ENCODE measurements at places on chromosomes 7 and 10. TPM values are rescaled to one million over a fixed set of nuclear protein-coding genes. Genes with fewer than 3 reads are reported as not detected.

LMOD2 gene
- total RNA-seq: not detected

H2AZ2 gene
- total RNA-seq: 254 TPM

TDRD1 gene
- total RNA-seq: not detected

CRYGN gene
- total RNA-seq: not detected

FFAR4 gene
- 0.06 TPM for total RNA-seq

TRPV6 gene
- not detected for total RNA-seq

POP7 gene
- 87.5 TPM for total RNA-seq

CYP26A1 gene
- 2.7 TPM for total RNA-seq

LRRN3 gene
- not detected for total RNA-seq

CASP2 gene
- total RNA-seq: 19.3 TPM

BRAF gene
- total RNA-seq: 6.3 TPM

GPER1 gene
- total RNA-seq: 2.0 TPM

STOX1 gene
- total RNA-seq: 0.73 TPM

TBX20 gene
- 2.0 TPM for total RNA-seq

WNT2 gene
- total RNA-seq: 0.05 TPM

RASSF4 gene
- 5.0 TPM for total RNA-seq

GARIN1A gene
- 0.67 TPM for total RNA-seq

DLX6 gene
- total RNA-seq: not detected

ZCCHC24 gene
- total RNA-seq: 3.0 TPM

PCLO gene
- 1.5 TPM for total RNA-seq

C10orf62 gene
- 0.08 TPM for total RNA-seq

ADAM22 gene
- total RNA-seq: 0.24 TPM

LIPK gene
- total RNA-seq: not detected

BICC1 gene
- total RNA-seq: 25.8 TPM

TMEM139 gene
- total RNA-seq: 1.2 TPM

TCERG1L gene
- not detected for total RNA-seq

ADAM12 gene
- 4.0 TPM for total RNA-seq

HOXA7 gene
- total RNA-seq: 5.2 TPM

AGAP6 gene
- total RNA-seq: 8.1 TPM

FEZF1 gene
- not detected for total RNA-seq

IRF5 gene
- total RNA-seq: 15.3 TPM

CXCL12 gene
- total RNA-seq: 0.25 TPM

NEUROD6 gene
- total RNA-seq: not detected

MARVELD1 gene
- total RNA-seq: 54.4 TPM

GNG11 gene
- 33.0 TPM for total RNA-seq

TUBAL3 gene
- total RNA-seq: 0.31 TPM

TMEM236 gene
- total RNA-seq: 0.03 TPM

HELLS gene
- 28.0 TPM for total RNA-seq

KLF14 gene
- total RNA-seq: 0.06 TPM

LRIT1 gene
- total RNA-seq: not detected

TET1 gene
- total RNA-seq: 0.59 TPM

TAS2R41 gene
- total RNA-seq: not detected

STEAP4 gene
- 0.02 TPM for total RNA-seq

PITX3 gene
- 1.1 TPM for total RNA-seq
